ENCODE measurements at places on chromosomes 1 and 21. TPM values are rescaled to one million over a fixed set of nuclear protein-coding genes. Genes with fewer than 3 reads are reported as not detected.
A peak's percentile ranks its signal among the peaks of the same experiment; 100 is the strongest.

GRCh38 chr1:22313321-22313720 lies 138.3 kb upstream of the ZBTB40 start:
- no peaks in the 10 kb centered on the region for H3K4me1 ChIP-seq
- H3K4me3 ChIP-seq = no peak overlapping the region
- no peaks in the 10 kb centered on the region for H3K36me3 ChIP-seq
- peaks cover 10% of the 10 kb centered on the region for H3K27me3 ChIP-seq
- no peak for DNase-seq

DNA sequence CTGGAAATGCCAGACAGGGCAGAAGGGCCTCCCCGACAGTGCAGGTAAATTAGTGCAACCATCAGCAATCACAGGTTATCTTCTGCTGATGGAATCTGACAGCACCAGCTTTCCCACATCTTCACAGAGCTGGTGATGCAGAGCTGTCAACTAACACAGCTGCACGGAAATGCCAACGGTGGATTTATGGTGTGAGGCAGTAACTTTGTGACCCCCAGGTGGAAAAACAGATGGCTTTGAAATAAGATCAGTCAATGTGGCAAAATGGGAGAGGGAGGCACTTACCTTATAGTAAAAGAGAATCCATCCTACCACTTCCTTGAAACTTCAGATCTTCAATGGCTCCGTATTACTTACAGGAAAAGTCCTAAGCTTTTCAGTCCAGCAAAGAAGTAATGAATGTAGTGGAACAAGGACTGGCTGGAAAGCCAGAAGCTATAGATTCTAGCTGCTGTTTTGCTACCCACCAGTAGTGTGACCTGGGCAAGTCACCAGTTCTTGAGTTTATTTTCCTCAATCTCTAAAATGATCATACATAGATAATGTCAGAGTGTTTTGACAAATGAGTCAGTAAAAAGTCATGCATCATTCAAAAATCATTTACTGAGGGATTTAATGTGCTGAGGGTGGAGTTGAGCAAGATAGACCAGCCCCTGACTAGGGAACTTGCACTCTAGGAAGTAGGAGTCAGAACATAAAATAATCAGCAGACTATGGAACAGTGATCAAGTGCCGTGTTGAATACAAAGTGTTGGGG lies 245.7 kb upstream of the JUN start:
- no peaks in the 10 kb centered on the region for H3K27me3 ChIP-seq
- H3K4me1 ChIP-seq = no peaks in the 10 kb centered on the region
- H3K4me3 ChIP-seq = no peak overlapping the region
- no peak overlapping the region for H3K27ac ChIP-seq
- peaks cover 7% of the 10 kb centered on the region for H3K36me3 ChIP-seq
- no peak for DNase-seq

- H3K27me3 ChIP-seq = no peaks in the 10 kb centered on the region
- H3K4me3 ChIP-seq = no peak overlapping the region
- peaks cover 24% of the 10 kb centered on the region for H3K4me1 ChIP-seq
- DNase-seq = no peak
- peaks cover 19% of the 10 kb centered on the region for H3K36me3 ChIP-seq
Measured at GRCh38 chr1:42844592-42845140, 1.7 kb upstream of the ZNF691 start.

- H3K4me3 ChIP-seq = no peak overlapping the region
- H3K36me3 ChIP-seq = peaks cover 2% of the 10 kb centered on the region
- peaks cover 4% of the 10 kb centered on the region for H3K27me3 ChIP-seq
- no peaks in the 10 kb centered on the region for H3K4me1 ChIP-seq
Measured at GRCh38 chr1:169759038-169759437, 25.2 kb upstream of the SELE start.

DNA sequence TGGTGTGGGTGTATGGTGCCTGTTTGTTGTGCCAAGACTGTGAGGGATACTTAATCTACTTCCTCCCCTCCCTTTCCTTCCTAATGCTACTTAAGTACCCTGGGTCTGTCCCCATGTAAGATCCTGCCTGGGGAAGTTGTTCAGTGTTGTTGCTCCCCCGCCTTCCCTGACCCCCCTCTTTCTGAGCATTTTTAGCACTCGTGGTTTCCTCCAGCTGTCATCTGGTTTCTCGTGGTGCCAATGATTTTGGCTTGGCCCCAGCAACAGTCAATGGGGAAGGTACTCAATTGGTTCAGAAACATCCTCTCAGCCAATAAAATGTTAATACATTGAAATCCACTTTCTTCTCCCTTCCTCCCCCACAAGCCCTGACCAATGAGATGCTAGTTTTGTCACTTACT lies 8.0 kb upstream of the B4GALT3 start:
- H3K36me3 ChIP-seq = peaks cover 5% of the 10 kb centered on the region
- H3K27ac ChIP-seq = peak overlapping the region; percentile 97

- H3K27me3 ChIP-seq = peaks cover 2% of the 10 kb centered on the region
- DNase-seq = no peak
- H3K36me3 ChIP-seq = no peaks in the 10 kb centered on the region
- H3K27ac ChIP-seq = no peak overlapping the region
Measured at GRCh38 chr1:221279146-221279545, 399.9 kb downstream of the HLX start.

DNA sequence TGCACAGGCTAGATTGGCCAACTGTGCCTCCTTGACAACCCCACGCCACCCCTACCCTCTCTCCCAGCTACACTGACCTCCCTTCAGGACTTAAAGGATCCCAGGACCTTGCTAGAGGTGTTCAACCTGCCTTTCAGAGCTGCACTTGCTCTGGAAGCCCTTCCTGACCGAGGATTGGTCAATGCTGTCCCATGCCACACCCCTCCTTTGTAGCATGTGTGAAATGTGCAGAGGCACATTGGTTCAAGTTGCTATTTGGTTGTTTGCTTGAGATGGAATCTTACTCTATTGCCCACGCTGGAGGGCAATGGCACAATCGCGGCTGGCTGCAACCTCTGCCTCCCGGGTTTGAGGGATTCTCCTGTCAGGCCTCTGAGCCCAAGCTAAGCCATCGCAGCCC lies 21.8 kb downstream of the ACTA1 start:
- no peaks in the 10 kb centered on the region for H3K36me3 ChIP-seq
- H3K4me3 ChIP-seq = no peak overlapping the region
- DNase-seq = no peak
- H3K27ac ChIP-seq = no peak overlapping the region

DNA sequence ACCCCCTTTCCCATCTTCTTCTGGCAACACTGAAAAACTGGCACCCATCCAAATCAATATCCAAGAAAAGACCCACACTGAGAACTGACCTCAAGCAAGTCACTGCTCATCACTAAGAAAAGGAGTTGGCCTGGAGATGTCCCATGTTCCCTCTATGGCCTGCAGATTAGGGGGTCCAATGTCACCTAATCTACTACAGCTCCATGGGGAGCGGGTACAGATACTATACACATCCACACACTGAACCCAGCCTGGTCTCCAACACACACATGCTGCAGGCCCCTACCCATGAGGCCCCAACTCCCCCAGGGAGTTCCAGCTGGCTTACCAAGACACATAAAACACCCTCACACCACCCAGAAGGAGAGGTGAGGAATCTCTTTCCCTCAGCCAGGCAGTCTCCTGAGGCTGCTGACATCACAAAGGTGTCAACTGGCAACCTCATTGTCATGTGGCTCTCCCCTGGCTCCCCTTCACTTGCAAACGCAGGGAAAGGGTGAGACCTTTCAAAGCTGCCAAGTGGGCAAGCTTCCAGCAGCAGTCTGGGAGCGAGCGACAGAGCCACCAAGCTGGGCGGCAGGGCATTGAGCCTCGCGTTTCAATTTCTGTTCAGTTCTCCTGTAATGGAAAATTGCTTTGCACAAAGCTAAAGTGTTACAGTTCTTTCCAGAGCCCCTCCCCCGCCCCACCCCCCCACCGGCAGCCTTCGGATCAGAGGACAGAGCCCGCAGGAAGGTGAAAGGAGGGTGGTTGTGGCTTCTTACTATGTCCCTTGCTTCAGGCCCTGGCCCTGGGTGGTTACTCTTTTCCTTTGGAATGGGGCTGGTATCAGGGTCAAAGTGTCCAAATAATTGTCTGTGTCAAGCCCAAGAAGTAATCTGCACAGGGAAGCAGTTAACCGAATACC lies at the start of gene LRRC52:
Gene LRRC52 (plus strand): TSS at position 469 of the 907 bp plus-strand sequence. CDS start 297 bp downstream, at position 766.
- peaks cover 33% of the 10 kb centered on the region for H3K27me3 ChIP-seq
- H3K4me3 ChIP-seq = no peak within 1 kb of the TSS
- no peaks in the 10 kb centered on the region for H3K36me3 ChIP-seq
- DNase-seq = no peak

- H3K27ac ChIP-seq = no peak overlapping the region
- no peak for DNase-seq
- H3K27me3 ChIP-seq = no peaks in the 10 kb centered on the region
- H3K4me1 ChIP-seq = no peaks in the 10 kb centered on the region
Measured at GRCh38 chr1:53134961-53135734, 7.3 kb downstream of the SLC1A7 start.

GRCh38 chr1:7632176-7632575 lies 138.9 kb upstream of the VAMP3 start:
- no peaks in the 10 kb centered on the region for H3K36me3 ChIP-seq
- no peak overlapping the region for H3K27ac ChIP-seq
- DNase-seq = no peak
- H3K4me1 ChIP-seq = no peaks in the 10 kb centered on the region

GRCh38 chr21:17900990-17901385 lies 81.8 kb upstream of the C21orf91 start:
- H3K27ac ChIP-seq = no peak overlapping the region
- H3K27me3 ChIP-seq = peaks cover 2% of the 10 kb centered on the region
- H3K4me1 ChIP-seq = peaks cover 14% of the 10 kb centered on the region
- H3K36me3 ChIP-seq = peaks cover 28% of the 10 kb centered on the region
- H3K4me3 ChIP-seq = no peak overlapping the region

DNA sequence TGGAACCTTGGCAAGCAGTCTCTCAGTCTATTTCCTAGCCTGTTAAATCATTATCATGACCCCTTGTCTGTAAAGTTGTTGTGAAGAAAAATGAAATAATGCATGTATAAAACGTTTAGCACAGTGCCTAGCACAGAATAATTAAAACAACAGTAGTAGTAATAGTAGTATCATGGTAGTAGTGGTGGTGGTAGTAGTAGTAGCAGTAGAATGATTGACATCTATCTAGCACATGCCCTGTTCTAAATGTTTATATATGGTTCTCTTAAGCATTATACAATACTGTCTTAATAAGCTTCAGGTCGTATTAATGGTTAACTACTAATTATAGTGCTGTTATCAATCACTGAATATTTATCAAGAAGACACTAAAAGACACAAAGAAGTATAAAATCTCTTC lies 46.7 kb downstream of the GPR3 start:
- peaks cover 38% of the 10 kb centered on the region for H3K4me1 ChIP-seq
- no peak for DNase-seq
- no peak overlapping the region for H3K27ac ChIP-seq
- no peaks in the 10 kb centered on the region for H3K27me3 ChIP-seq
- peaks cover 19% of the 10 kb centered on the region for H3K36me3 ChIP-seq

- no peaks in the 10 kb centered on the region for H3K27me3 ChIP-seq
- no peaks in the 10 kb centered on the region for H3K4me1 ChIP-seq
- DNase-seq = no peak
Measured at GRCh38 chr1:95352767-95353166, 118.8 kb downstream of the RWDD3 start.

DNA sequence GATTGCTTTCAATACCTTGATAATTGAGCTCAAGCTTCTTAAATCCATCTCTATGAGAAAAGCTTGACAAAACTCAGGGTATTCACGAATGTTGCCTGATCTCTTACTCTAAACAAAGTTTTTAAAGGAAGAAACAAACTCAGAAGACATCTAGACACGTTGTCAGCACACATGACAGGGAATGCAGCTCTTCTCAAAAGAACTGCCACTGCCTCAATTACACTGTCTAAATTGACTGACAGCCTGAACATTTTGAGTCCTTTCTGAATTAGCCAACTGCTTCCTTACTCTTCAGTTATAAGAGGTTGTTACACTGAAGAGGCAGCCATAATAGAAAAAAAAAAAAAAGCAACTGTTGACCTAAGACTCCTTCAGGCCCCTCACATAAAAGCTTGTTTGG lies 1646.7 kb upstream of the B3GALT2 start:
- DNase-seq = no peak
- no peak overlapping the region for H3K27ac ChIP-seq
- no peaks in the 10 kb centered on the region for H3K36me3 ChIP-seq
- no peak overlapping the region for H3K4me3 ChIP-seq

TP73 gene
- total RNA-seq = 1.1 TPM

CFHR1 gene
- not detected for total RNA-seq

FMO4 gene
- total RNA-seq = 3.5 TPM

SERINC2 gene
- total RNA-seq = not detected

HSF2BP gene
- total RNA-seq = 0.64 TPM

AKR7A2 gene
- 48.5 TPM for total RNA-seq

Data from activated naive CD8-positive, alpha-beta T cell treated with anti-CD3 and anti-CD28 coated beads, Interleukin-2, amount 10 ng/mL, durations not matched to agents 7 days and 5 days (primary cell).